Activated CD8-positive, alpha-beta memory T cell treated with anti-CD3 and anti-CD28 coated beads for 1 hour (primary cell): ENCODE measurements at places on chromosomes 7 and 10.
A peak's percentile ranks its signal among the peaks of the same experiment; 100 is the strongest.

GRCh38 chr7:25858525-25859411 lies 293.2 kb upstream of the NFE2L3 start:
- no peak for DNase-seq

- DNase-seq, result peak; percentile 12
Observed at GRCh38 chr7:12403287-12404181, at the start of gene VWDE. TSS of gene VWDE (minus strand) at chr7:12403865. CDS start at chr7:12403716, 149 bp downstream.

GRCh38 chr10:73859784-73860491 lies 14.4 kb downstream of the CAMK2G start:
- DNase-seq, result no peak

DNA sequence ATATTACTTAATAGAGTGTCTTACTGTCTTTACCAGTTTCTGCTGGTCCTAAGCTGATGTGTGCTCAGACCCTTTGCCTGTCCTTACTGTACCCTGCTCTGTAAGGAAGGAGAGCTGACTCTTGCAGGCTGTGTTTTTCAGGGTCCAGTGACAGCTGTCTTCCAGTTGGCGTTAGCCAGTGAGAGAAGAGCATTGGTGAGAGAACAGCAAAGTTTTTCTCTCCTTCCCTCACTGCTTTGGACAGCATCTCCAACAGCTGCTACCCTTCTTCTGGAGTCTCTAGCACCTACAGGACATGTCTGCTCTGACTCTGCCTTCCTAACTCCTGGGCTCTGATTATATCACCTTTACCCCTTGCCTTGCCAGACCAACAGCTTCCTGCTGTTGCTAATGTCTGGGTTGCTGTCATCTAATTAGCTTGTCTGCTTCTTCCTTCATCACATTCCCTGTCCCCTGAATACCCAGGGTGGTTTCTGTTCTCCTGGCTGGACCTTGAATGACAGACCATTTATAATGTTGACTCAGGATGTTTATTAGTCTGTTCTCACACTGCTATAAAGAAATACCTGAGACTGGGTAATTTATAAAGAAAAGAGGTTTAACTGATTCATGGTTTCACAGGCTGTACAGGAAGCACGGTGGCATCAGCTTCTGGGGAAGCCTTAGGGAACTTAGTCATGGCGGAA lies 23.5 kb upstream of the PANK1 start:
- DNase-seq, result no peak

- no peak for DNase-seq
Observed at GRCh38 chr7:147008530-147008929, 891.9 kb downstream of the CNTNAP2 start.

DNA sequence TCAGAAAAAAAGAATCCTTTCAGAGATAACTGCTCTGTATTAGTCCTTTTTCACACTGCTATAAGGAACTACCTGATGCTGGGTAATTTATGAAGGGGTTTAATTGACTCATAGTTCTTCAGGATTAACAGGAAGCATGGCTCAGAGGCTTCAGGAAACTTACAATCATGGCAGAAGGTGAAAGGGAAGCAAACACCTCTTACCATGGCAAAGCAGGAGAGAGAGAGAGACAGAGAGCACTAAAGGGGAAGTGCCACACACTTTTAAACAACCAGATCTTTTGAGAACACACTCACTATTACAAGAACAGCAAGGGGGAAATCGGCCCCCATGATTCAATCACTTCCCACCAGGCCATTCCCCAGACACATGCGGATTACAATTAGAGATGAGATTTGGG lies 114.2 kb downstream of the TES start:
- DNase-seq, result no peak

DNA sequence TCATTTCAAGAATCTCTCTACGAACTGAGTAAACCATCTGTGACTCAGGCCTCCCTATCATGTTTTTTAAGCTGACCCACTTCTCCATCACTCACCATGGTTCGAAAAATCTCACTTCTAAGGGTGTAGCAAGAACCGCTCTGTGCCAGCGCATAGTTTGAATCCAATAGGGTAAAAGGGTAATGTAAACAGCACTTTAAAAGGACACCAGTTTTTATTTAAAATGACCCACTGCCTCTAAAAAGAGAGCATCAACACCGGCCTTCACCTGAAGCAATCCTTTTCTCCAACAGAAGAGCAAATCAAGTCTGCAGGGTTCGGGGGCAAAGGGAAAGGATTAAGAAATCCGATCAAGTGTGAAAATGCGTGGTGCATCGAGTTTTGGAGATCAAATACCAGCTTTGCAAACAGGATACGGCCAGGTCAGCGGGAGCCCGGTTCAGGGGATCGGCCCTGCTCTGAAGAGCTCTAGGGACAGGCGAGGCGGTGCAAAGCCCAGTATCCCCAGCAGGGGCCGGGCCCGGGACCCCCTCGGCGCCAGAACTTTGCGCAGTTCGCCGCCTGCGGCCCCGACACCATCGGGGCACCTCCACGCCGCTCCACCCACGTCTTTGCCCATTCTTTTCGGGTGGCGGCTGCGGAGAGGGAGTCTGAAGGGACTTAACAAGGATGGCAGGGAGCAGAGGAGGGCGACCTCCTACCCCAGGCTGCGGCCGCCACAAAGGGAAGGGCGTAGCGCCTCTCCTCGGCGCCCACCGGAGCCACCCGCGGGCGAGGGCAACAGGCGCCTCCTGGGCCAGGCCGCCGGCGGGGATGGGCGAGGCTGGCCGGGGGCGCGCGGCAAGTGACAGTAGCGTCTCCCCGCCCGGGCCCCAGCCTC lies 842 bp downstream of the NMT2 start:
- peak; percentile 11 for DNase-seq

DNA sequence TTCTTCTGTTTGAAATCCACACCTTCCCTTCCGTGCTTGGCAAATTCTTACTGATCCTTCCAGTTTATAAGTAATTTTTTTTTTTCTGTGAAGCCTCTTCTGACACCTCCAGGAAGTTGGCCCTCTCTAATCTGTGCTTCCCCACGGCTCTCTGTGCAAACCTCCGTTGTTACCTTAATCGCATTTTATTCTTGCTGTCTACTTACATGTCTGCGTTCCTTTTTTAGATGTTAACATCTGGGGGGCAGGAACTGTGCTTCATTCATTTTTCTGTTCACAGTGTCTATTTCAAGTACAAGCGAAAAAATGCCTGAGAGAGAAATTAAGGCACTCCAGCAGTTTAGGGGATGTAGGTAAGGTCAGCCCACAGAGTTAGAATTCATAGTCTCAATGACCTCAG lies 8.4 kb upstream of the CAMK1D start:
- DNase-seq, result no peak

DNA sequence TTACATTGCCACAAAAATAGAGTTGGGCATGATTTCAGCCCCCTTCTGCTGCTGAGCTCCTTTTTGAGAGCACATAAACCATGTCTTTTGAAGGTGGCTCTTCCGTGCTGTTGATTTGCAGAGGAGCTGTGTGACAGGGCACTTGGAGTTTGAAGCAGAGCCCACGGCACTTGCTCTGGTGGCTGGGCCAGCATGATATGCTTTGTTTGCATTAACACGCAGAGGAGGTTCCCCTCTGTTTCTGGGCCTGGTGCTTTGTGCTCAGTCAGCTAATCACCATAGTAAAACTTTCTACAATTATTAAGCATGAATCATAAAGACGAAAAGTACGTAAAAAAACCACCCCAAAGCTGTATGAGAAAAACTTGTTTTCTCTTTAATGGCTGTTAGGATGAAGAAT lies 40.1 kb downstream of the RBM33 start:
- no peak for DNase-seq

- no peak for DNase-seq
Observed at GRCh38 chr10:5297466-5297865, 67.3 kb upstream of the UCN3 start.

- no peak for DNase-seq
Observed at GRCh38 chr10:117656385-117657367, 114.1 kb downstream of the EMX2 start.

DNA sequence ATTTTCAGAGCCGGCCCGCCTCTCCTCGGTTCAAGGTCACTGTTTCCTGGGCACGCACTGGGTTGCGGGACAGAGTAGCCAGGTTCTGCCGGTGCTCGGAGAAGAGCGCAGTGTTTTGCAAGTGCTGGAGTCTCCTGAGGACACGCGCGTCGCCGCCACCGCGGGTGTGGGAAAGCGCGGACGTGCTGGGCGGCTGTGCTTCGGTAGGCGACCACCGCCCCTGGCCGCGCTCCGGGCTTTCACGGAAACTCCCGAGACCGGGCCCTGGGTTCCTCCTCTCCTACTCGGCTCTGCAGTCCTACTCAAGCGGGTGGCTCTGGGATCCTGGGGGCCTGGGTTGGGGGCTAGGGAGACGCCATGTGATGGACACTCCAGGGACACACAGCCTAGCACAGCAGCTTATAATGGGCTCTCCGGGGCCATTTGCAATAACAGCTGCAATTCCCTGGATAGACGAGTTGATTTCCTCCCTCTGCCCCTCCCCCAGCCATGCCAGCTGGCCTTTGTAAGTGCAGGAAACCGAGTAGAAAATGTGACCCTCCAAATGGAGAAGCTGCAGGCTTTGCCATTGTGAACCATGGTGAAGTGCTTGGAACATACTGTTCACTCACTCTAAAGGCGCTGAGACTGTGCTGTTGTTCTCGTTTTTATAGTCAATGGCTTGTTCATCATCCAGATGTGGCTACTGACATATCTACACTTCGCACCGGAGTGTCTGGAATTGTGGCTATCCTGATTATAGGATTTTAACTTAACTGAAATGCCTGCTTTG lies 2.1 kb downstream of the FRAT1 start:
- DNase-seq, result no peak

GRCh38 chr7:12765431-12766100 lies 78.1 kb downstream of the ARL4A start:
- no peak for DNase-seq

GRCh38 chr7:126806614-126807013 lies 446.1 kb downstream of the GRM8 start:
- DNase-seq, result no peak

DNA sequence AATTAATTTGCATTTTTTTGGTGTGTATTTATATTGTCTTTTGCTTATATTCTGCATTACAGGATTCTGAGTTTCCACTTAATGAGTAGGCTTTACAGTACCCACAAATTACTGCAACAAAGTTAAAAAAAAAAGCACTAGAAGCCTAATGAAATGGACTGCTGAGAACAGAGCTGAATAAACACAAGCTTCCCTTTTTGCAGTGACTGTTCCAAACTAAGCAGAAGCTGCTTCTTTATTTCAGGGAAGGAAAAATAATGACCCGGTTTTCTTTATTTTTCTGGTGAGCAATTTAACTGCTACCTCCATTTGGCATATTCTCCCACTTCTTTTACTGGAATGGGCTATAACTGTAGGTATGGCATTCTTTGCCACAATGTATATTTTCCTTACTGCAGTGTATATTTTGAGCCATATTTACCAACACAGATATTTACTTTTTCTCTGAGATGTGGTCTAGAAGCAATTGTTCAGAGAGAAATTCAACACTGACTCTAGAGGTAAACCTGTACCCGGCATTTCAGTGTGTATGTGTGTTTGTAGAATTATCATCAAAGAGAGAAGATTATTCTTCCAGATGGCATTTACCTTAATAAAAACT lies 56.9 kb downstream of the HDAC9 start:
- no peak for DNase-seq

- DNase-seq, result no peak
Observed at GRCh38 chr7:20998309-20998708, 211.6 kb upstream of the SP8 start.

GRCh38 chr7:144728551-144728950 lies 107.3 kb downstream of the TPK1 start:
- DNase-seq, result no peak

DNA sequence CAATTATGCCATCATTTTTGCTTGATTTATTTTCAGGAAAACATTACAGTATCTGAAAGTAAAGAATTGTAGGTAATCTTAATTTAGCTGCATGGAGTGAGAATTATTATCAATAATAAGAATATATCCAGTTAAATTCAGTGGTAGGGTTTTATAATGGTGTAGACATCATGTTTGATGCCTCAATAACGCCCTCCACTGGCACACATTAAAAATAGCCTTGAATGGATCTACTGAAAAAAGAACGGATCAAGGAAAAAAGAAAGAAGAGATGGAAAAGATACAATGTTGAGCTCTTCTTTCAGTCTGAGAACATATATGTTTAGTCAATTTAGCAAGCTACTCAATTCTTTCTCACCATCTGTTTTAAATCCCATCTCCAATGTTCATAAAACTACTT lies 319.2 kb downstream of the CDC14C start:
- DNase-seq, result no peak

DNA sequence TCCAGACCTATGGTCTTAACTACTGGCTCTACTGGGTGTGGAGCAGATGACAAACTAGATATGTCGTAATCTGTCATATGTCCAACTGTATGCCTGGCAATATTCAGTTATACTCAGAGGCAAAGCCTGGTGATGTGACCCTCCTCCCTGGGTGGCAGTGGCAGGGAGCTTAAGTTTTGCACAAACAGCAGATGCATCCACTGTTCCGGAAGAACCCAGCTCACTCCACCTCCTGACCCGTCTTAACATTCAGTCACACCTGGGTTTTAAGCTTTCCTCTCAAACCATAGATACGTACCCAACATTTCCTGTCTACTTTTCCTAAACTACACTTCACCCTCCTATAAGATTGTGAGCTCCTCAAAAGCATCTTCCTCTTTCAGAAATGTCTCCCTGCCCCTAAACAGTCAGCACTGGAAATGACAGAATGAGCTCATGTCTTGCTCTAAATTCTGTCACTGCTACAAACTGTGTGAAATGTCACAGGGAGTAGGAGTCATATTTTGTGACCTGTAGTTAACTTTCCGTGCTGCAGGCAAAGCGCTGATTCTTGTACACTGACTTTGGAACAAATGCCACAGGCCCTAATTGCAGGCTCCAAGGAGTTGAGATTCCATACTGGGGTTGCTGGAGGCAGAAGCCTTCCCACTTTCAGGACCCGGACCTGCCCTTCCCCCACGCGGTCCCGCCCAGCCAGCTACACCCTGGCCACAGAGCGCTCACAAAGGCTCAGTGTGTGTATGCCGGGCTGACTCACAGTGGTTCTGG lies 23.9 kb downstream of the SCD start:
- peak; percentile 20 for DNase-seq

DNA sequence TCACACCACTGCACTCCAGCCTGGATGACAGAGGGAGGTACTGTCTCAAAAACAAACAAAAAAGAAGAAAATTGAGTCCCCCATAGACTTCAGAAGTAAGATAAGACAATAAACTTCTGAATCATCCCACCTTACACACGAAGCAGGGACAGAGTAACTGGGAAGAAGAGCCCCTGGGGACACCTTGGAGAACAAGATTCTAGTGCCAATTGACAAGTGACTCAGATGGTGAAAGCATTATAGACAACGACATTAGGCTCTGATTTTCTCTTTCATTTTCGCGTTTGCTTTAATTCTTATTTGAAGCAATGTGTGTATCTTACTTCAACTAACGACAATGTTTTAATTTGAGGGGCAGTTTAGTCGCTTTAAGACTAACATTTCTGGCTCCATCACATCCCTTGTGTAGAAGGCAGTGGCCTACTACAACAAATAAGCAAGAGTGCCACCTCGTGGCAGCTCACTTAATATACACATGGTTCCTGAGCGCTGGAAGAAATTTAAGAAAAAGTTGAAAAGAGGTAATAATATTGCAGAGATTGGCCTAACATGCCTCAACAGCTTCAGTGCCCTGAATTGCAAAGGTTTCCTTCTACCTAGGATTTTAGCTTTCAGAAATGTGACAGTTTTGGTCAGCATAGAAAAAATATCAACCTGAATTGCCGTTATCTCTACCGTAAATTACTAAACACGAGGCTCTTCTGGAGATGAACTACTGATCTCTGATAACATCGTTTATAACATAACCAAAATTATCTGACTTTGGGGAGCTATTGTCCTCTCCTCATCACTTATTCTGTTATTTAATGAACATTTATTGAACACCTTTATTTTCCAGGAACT lies 36.7 kb downstream of the ASNS start:
- peak; percentile 18 for DNase-seq

- DNase-seq, result no peak
Observed at GRCh38 chr7:8117195-8117594, 144.8 kb downstream of the ICA1 start.

GRCh38 chr7:46544396-46545008 lies 623.4 kb upstream of the IGFBP3 start:
- no peak for DNase-seq
